Esophagus muscularis mucosa (tissue), 4 donors: ENCODE measurements at places on chromosomes 2 and 18. TPM values are rescaled to one million over a fixed set of nuclear protein-coding genes. Genes with fewer than 3 reads are reported as not detected.

The VWA3B gene
- not detected for total RNA-seq

The PFN4 gene
- total RNA-seq = not detected

The UGT1A3 gene
- not detected for total RNA-seq

GRCh38 chr2:162782138-162782537 is 56.4 kb downstream of the KCNH7 start:
- no peak for DNase-seq

DNA sequence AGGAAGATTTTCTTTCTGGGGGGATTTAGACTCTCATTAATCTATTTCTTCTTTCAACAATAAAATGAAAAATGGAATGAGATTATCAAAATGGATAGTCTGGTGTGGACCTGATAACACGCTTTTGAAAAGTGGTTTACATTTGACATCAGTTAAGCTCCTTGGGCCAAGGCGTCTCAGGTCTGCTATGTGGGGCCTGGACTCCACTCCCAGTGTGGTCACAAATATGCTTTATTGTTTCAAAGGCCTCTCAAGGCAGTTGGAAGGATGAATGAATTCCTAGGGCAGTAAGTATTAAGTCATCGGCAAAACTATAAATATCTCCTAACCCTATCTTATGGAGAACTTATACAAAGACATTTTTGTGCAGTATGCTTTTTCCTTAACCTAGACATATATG is 74.5 kb downstream of the ETAA1 start:
- DNase-seq = no peak

GRCh38 chr2:46870051-46870839 is 45.4 kb downstream of the MCFD2 start:
- DNase-seq = no peak

- no peak for DNase-seq
These were observed 28.5 kb downstream of the UXS1 start for GRCh38 chr2:106165561-106165960.

DNA sequence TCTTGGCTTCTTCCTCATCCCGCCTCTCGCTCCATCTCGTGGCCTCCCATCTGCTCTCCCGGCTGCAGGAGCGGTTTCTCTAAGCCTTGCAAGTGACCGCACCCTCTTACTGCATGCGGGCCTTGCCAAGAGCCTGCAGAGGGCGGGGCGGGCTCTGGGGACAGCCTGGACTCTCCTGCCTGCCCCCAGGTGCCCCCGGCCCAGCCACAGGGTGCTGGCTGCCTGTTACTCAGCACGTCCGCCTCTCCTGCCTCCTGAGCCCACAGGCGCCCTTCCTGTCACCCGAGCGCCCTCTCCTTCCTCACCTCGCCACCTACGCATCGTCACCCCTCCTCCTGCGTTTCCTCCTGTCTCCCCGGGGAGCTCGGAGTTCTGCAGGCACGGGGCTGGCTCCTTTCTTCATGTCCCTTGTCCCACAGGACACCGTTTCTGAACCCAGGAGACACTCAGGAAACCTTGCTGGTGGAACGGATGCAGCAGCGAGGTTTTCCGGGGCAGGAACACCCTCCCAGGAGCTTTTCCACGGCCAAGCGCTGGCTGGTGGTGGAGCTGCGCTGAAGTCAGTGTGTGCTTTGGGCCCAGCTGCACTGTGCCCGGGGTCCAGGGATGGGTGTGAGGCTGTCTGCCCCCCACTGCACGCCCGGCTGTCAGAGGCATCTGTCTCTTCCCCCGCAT is 28.5 kb downstream of the HPCAL1 start:
- DNase-seq = no peak
